ENCODE measurements at places on chromosomes 2 and 18.

DNA sequence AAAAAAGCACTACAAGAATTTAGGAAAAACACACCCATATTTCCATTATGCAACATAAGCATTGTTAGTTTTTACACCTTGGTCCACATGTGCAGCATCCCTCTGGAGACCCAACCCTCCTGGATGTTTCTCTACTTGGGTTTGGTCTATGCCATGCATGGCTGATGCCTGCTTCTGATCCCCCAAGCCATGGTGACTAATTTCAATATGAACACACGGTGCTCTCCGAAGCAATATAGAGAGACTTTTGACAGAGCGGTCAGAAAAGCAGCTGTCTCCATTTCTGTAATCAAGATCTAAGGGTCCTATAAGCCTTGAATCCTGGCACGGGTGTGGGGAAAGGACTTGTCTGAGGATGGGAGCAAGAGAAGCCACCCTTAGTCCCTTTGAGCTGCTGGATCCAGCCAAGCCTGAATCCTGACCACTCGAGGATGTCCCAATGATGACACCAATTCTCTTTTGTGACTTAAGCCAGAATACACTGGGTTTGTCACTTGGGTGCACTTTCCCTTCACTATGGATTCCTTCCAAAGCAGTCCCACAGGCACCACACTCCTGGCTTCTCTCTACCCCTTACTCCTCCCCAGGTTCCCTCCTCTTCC is 91.5 kb downstream of the ACTR2 start:
- H3K27me3 ChIP-seq: no peaks in the 10 kb centered on the region
- H3K4me3 ChIP-seq: no peak overlapping the region
- H3K4me1 ChIP-seq: peaks cover 3% of the 10 kb centered on the region
- H3K36me3 ChIP-seq: no peaks in the 10 kb centered on the region
- no peak for DNase-seq
- peak overlapping the region; percentile 47 for H3K27ac ChIP-seq

GRCh38 chr2:103618112-103618511 is 856.3 kb downstream of the TMEM182 start:
- H3K4me1 ChIP-seq: no peaks in the 10 kb centered on the region
- H3K27ac ChIP-seq: no peak overlapping the region
- H3K4me3 ChIP-seq: no peak overlapping the region
- no peaks in the 10 kb centered on the region for H3K36me3 ChIP-seq
- no peaks in the 10 kb centered on the region for H3K27me3 ChIP-seq

DNA sequence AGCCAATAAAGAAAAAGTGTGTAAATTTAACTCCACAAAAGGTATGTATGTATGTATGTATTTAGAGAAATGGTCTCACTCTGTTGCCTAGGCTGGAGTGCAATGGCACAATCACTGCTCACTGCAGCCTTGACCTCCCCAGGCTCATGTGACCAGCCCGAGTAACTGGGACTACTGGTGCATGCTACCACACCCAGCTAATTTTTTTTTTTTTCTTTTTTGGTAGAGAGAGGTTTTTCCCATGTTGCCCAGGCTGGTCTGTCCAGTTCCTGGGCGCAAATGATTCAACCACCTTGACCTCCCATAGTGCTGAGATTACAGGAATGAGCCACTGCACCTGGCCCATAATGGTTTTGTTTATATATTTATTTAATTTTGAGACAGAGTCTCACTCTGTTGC is 67.1 kb downstream of the CERKL start:
- no peaks in the 10 kb centered on the region for H3K4me1 ChIP-seq
- no peaks in the 10 kb centered on the region for H3K27me3 ChIP-seq
- H3K4me3 ChIP-seq: no peak overlapping the region
- H3K27ac ChIP-seq: no peak overlapping the region

- no peak overlapping the region for H3K4me3 ChIP-seq
- no peaks in the 10 kb centered on the region for H3K36me3 ChIP-seq
- H3K27me3 ChIP-seq: no peaks in the 10 kb centered on the region
- H3K27ac ChIP-seq: no peak overlapping the region
- no peak for DNase-seq
- H3K4me1 ChIP-seq: no peaks in the 10 kb centered on the region
These were observed 67.6 kb downstream of the OLA1 start for GRCh38 chr2:174180726-174181236.

DNA sequence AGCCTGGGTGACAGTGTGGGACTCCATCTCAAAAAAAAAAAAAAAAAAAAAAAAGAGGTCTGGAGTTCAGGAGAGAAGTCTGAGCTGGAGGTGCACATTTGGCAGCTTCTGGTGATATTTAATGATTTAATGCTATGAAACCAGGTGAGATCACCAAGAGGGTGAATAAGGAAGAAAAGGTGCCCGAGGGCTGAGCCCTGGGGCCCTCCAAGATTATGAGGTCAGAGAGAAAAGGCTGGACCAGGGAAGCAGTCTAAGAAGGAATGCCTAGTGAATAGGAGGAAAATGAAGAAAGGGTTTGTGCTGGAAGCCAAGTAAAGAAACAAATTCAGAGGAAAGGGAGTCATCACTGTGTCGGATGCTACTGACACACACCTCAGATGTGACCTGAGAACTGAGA is 88.0 kb upstream of the PELI1 start:
- H3K4me1 ChIP-seq: peaks cover 3% of the 10 kb centered on the region
- no peaks in the 10 kb centered on the region for H3K36me3 ChIP-seq
- H3K4me3 ChIP-seq: no peak overlapping the region
- H3K27me3 ChIP-seq: no peaks in the 10 kb centered on the region

DNA sequence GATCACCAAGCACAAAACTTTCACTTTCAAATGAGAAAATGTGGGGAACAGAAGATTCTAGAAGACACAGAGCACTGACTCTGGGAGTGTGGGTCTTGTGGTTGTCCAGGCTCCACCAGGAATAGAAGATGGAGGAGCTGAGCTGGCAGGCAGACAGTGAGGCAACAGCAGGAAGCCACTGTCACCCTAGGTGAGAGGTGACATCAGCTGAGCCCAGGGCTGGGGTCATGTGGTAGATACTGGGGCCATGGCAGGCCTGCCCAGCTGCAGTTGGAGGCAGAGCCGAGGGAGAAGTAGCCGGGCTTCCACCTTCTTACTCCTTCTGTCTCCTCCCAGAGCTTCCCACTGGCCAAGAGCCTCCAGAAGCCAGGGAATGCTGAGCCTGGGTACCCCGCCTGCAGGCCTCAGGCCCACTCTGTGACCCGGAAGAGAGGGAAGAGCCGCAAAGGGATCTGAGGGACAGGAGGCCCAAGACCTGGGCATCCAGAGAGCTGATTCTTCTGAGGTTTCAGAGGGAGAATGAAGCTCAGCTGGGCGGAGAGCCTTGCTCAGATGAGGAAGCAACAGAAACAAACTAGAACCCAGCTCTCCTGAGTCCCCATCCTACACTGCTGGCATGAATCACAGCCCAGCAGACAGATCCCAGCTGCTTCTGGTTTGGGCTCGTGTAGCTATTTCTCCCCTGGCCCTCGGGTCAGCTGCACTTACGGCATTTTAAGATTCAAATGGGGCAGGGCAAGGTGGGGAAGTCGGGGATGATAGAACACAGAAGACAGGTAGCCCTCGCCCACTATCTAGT is 39.8 kb upstream of the ASAP2 start:
- peaks cover 26% of the 10 kb centered on the region for H3K4me1 ChIP-seq
- H3K36me3 ChIP-seq: no peaks in the 10 kb centered on the region
- peak; percentile 28 for DNase-seq
- no peaks in the 10 kb centered on the region for H3K27me3 ChIP-seq
- H3K27ac ChIP-seq: peak overlapping the region; percentile 71

- no peaks in the 10 kb centered on the region for H3K27me3 ChIP-seq
- DNase-seq: no peak
- no peak overlapping the region for H3K27ac ChIP-seq
- peaks cover 57% of the 10 kb centered on the region for H3K4me1 ChIP-seq
- H3K4me3 ChIP-seq: no peak overlapping the region
- no peaks in the 10 kb centered on the region for H3K36me3 ChIP-seq
These were observed 148.3 kb downstream of the PLCL1 start for GRCh38 chr2:197952540-197953202.

- no peak overlapping the region for H3K27ac ChIP-seq
- H3K4me3 ChIP-seq: no peak overlapping the region
- H3K4me1 ChIP-seq: peaks cover 11% of the 10 kb centered on the region
- DNase-seq: no peak
- no peaks in the 10 kb centered on the region for H3K27me3 ChIP-seq
These were observed 114.8 kb downstream of the GAREM1 start for GRCh38 chr18:32355896-32356295.

GRCh38 chr2:64120008-64120407 is 24.2 kb downstream of the PELI1 start:
- H3K4me3 ChIP-seq: no peak overlapping the region
- H3K4me1 ChIP-seq: peaks cover 33% of the 10 kb centered on the region
- H3K27ac ChIP-seq: no peak overlapping the region
- H3K27me3 ChIP-seq: no peaks in the 10 kb centered on the region
- no peaks in the 10 kb centered on the region for H3K36me3 ChIP-seq

DNA sequence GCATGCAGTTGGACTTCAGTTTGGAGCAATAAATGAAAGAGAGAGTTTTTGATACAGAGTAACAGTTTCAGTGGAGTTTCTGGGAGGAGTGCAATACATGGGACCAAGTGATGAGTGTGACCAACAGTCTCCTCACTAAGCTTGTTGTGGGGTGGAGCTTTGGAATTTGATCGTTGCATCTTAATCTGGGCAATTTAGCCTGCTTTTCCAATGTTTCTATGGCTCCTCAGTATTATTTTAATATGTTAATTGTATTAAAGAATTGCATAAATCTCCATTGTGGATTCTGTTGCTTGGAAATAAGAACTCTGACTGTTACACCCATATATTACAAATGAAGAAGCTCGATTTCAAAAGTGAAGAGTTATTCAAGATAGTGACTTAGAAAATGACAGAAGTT is 446.6 kb upstream of the LRATD1 start:
- no peaks in the 10 kb centered on the region for H3K36me3 ChIP-seq
- no peak overlapping the region for H3K4me3 ChIP-seq
- H3K27me3 ChIP-seq: no peaks in the 10 kb centered on the region
- DNase-seq: no peak
- H3K27ac ChIP-seq: no peak overlapping the region
- no peaks in the 10 kb centered on the region for H3K4me1 ChIP-seq

DNA sequence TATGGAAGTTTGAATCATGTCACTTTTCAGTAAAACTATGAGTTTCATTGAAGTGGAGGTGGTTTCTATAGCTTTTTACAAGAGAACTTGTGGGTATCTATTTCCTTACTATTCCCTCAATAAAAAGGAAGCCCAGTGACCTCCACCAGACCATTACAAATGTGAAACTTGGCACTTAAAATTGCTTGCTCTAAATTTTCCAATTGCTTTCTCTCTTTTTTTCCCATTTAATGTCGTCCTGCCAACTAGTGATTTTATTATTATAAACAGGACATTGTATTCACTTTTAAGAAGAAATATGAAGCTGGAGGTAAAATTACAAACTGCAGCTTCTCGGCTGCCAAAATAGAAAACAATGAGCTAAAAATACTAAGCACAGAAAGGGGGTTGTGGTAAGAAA is 208.2 kb upstream of the ALPP start:
- H3K27me3 ChIP-seq: no peaks in the 10 kb centered on the region
- peaks cover 7% of the 10 kb centered on the region for H3K36me3 ChIP-seq
- no peak overlapping the region for H3K27ac ChIP-seq
- H3K4me3 ChIP-seq: no peak overlapping the region

DNA sequence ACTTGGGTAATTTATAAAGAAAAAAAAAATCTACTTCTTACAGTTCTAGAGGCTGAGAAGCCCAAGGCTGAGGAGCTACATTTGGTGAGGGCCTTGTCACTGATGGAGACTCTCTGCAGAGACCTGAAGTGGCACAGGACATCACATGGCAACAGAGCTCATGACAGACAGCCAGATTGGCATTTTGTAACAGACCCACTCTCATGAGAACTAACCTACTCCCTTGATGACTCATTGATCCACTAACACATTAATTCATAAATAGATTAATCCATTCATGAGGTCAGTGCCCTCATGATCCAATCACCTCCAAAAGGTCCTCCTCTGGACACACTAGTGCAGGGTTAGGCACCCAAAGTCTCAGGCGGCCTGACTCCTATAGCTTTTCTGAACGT is 318.4 kb downstream of the GULP1 start:
- no peaks in the 10 kb centered on the region for H3K4me1 ChIP-seq
- no peak overlapping the region for H3K27ac ChIP-seq
- no peaks in the 10 kb centered on the region for H3K36me3 ChIP-seq
- H3K27me3 ChIP-seq: no peaks in the 10 kb centered on the region
- no peak for DNase-seq

GRCh38 chr2:62381656-62382055 is 124.3 kb downstream of the TMEM17 start:
- no peak overlapping the region for H3K4me3 ChIP-seq
- H3K36me3 ChIP-seq: no peaks in the 10 kb centered on the region
- H3K27ac ChIP-seq: peak overlapping the region; percentile 59
- DNase-seq: no peak
- no peaks in the 10 kb centered on the region for H3K27me3 ChIP-seq
- H3K4me1 ChIP-seq: peaks cover 30% of the 10 kb centered on the region

DNA sequence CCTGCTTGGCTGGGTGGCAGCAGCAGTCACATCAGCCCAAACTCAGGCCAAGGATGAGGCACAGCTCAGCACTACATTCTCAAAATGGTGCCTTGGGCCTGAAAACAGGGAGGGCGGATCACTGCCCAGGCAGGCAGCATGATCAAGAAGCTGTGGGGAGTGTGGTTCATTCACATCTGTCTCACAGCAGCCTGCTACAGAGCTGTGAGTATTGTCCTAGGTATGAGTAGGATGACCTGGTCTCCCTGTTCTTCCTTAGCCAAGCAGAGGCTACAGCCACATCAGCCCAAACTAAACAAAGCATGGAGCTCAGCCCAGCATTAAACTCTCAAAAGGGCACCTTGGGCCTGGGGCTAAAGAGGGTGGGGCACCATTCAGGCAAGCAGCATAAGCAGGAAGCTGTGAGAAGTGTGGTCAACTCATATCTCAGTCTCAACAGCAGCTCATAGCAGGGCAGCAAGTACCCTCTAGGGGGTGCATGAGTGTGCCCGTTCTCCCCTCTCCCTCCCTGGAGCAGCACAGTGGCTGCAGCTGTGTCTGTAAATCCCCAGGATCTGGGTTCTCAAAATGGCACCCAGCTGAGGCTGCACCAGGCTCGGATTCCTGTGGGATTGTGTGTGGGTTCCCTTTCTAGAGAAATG is 139.6 kb downstream of the TRABD2A start:
- no peak overlapping the region for H3K4me3 ChIP-seq
- no peaks in the 10 kb centered on the region for H3K27me3 ChIP-seq
- peak; percentile 9 for DNase-seq
- H3K36me3 ChIP-seq: no peaks in the 10 kb centered on the region
- no peak overlapping the region for H3K27ac ChIP-seq

- H3K4me3 ChIP-seq: no peak overlapping the region
- H3K4me1 ChIP-seq: no peaks in the 10 kb centered on the region
- H3K27ac ChIP-seq: no peak overlapping the region
- peaks cover 3% of the 10 kb centered on the region for H3K27me3 ChIP-seq
- H3K36me3 ChIP-seq: no peaks in the 10 kb centered on the region
These were observed 7.7 kb downstream of the SERPINB2 start for GRCh38 chr18:63895190-63895589.

DNA sequence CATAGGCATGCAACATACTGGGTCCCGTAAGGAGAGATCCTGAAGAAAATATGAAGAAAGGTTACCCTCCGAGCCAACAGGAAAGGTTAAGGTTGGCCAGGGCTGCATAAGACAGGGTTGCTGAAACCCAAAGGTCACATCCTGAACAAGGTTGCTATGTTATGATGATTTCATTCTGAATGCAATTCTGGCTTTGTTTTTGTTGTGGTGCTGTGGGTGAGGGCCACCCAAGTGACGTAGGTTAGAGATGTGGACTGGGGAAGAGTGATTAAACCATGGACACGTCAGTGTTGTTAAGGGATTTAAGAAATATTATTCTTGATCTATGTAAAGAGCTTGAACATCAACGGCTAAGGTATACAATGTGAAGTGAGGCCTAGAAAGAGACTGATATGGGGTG is 60.0 kb downstream of the ZEB2 start:
- H3K36me3 ChIP-seq: peaks cover 16% of the 10 kb centered on the region
- no peaks in the 10 kb centered on the region for H3K27me3 ChIP-seq
- H3K27ac ChIP-seq: peak overlapping the region; percentile 68
- H3K4me3 ChIP-seq: no peak overlapping the region
- no peak for DNase-seq
- peaks cover 63% of the 10 kb centered on the region for H3K4me1 ChIP-seq
